SK-N-MC (cell line): ENCODE measurements at places on chromosomes 3 and 15.

DNA sequence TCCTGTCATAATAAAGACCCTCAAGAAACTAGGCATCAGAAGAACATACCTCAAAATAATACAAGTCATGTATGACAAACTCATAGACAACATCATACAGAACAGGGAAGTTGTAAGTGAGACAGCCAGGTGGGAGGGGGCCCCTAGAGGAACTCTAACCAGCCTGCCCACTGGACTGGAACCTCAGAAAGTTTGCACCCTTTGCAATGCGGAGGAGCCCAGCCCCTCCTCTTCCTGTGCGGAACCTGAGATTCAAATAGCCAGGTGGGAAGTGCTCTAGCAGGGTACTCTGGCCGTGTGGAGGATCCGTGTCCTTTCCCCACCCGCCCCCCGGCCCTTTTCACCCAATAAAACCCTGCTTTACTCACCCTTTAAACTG, 387.0 kb upstream of the CBLB start:
- DNase-seq: no peak

DNA sequence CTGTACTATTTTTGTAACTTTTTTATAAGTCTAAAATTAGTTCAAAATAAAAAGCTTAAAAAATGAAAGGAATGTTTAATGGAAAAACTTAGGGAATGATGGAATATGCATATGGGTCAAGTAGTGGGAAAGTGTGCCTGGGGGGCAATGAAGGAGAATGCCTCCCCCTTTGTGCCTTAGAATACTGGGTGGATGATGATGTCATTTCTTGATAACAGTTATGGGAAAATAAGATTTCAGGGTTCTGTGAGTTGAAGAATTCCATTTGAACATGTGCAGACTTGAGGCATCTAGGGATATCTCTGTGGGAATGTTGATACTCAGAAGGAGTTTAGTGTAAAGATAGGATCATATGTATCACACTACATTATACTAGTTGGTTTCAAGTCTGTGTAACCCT, 13.8 kb downstream of the WDR93 start:
- DNase-seq: no peak

DNA sequence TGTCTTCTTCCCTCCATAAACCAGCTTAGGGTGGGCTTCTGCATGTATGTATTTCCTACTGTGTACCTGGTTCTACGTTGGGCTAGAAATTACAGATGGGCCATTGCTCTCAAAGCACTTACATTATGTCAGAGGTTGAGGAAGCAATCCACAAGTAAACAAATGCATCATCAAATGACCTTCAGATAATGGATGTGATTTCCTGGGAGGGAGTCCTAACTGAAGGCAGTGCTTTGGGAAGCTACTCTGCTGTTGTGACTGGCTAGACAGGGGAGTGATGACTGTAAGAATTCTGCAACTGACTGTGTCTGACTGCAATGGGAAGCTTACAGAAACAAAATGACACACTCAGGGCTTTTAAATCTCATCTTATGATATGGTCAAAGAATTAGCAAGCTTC, 71.0 kb upstream of the PRR23E start:
- DNase-seq: no peak

GRCh38 chr3:146732325-146732724, 127.2 kb upstream of the PLSCR5 start:
- DNase-seq: no peak

GRCh38 chr3:127473244-127474024, 117.1 kb downstream of the TPRA1 start:
- no peak for DNase-seq

DNA sequence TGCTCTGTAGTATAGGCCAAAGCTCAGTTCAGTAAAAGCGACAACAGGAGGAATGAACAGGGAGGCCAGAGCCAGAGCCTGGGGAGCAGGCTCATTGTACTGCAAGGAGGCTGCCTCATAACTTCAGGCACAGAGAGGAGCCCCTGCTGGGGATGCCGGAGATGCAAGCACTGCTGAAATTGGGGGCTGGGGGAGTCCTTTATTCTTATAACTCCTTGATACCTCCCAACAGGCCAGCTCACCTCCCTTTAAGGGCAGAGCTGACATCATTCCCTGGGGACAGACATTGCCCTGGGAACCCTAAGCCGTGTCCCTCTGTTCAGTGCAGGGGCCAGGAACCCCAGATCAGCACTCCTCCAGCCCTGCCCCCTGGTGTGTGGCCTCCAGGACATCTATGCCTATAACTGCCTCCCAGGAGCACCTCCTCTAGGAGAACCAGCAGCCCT, 83.8 kb upstream of the MRPS22 start:
- DNase-seq: no peak

DNA sequence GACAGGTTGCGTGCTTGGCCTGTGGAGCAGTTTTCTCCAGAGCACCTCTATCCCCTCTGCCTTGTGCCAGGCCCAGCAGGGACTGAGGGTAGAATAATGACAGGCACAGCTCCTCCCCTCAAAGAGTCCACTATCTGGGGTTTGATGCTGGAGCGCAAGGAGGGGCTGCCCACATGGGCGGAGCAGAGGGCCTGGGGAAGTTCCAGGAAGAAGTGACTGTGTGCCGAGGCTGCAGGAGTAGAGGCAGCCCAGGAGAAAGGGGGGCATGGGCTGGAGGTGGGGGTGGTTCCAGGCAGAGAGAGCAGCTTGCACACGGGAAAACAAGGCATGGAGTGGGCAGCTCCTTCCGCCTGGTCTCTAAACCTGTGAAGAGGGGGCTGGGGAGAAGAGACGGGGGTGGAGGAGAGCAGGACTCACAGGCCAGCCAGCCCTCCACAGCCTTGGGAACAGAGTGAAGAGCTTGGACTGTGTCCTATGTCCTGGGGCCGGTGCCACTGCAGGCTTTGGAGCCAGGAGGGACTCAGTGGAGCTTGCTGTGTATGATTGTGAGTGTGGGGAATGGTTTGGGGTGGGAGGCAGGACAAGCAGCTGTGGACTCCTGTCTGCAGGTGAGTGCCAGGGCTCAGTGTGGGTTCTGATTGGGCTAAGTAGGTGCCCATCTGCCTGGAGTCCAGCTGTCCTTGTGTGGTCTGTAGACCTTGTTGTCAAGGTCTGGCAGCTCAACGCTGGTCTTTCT, 48.1 kb downstream of the APBA2 start:
- no peak for DNase-seq

DNA sequence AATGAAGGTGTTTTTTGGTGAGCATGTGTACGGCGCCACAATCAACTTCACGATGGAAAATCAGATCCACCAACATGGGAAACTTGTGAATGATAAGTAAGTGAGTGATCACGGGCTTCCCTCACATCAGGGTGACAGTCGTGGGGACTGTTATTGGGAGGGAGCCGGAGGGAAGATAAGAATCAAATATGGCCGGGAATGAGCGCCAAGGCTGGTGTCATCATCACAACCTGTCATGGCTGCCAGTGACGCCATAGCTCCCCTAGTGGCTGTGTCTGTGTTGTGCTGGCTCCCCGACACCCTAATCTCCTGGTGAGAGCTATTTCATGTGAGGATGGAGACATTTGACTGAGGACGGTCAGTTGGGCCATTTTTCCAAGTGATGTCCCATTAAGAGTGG, 168.5 kb downstream of the SV2B start:
- DNase-seq: no peak

GRCh38 chr15:52652984-52653383, 26.2 kb downstream of the ATOSA start:
- DNase-seq: no peak

- DNase-seq: no peak
These were observed 59.6 kb upstream of the FRMD4B start for GRCh38 chr3:69445498-69445897.

DNA sequence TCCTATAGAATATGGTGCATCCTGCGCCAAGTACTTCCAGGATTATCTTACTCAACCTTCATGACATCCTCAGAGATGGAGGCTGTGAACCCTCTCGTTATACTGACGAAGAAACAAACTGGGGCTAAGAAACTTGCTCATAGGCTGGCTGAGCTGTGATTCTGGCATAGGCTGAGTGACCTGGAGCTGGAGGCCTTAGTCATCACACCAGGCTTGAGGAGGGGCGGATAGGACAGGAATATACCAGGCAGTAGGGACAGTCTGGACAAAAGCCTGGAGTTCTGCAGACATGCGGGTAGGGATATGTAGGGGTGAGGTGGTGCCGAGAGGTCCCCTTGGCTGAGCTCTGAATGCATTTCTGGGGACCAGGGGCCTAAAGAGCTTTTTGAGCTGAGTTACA, 18.1 kb downstream of the HEMK1 start:
- DNase-seq: no peak

- DNase-seq: peak; percentile 78
These were observed 203.8 kb upstream of the CD96 start for GRCh38 chr3:111338059-111338698.

DNA sequence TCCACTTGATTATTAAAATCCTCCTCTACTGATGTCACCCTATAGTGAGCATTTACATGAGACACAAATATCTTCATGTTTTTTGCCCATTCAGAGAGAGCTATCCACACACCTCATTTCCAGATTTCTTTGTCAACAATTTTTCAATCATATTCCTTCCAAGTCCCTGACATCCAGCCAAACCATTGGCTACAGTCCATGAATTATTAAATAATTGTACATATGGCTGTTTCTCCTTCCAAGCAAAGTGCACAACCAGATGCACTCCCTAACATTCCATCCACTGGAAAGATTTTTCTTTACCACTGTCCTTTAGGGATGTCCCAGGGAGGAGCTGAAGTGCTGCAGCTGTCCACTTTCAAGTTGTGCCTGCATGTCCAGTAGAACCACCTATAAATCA, 328.0 kb upstream of the MDFIC2 start:
- no peak for DNase-seq

DNA sequence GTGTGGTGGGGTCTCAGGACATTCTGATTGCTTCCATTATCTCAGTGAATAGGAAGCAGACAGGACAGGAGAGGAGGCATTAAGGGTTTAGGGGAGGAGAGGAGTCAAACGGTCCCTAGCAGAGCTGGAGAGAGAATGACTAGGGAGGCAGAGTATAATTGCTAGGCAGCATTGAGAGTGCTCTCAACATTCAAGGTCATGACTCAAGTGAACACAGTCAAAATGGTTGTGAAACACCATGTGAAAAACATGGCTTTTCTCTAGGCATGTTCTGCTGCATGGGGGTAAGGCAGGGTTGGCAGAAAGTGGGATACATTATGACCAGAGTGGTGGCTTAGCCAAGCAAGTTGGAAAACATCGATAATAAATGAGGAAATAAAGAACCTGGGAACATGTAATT, 19.5 kb upstream of the HRH1 start:
- DNase-seq: no peak

DNA sequence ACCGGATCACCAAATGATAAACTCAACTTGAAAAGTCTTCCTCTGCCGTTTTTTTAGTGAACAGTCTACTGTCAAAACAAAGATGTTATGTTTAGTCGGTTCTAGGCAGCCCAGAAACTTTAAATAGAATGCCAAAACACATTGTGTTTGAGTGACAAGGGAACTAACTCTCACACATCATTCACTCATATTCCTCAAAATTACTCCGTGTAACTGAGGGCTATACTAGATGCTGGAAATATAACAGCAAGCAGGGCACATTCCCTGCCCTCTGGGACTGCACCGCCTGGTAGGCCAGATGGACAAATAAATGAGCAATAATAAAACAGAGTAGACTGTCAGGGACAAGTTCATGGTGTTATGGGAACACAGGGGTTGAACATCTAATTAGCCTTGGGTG, 251.4 kb downstream of the MAGI1 start:
- no peak for DNase-seq

DNA sequence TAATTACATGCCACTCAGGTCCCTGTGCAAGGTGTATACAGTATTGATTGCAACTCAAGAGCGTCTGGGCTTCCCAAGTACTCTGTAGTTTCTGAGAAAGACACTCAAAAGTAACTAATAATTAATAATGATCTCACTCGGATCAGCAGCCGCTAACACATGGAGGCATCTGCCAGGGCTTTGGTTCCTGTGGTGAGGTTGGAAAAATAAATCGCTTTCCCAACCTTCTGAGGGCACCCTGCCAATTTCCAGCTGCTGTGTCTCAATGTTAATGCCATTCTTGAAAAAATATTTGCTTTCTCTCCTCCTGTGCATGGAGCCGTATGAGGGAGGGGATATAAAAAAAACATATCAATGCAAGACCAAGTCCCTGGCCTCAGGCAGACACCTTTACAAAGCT, 116.5 kb upstream of the SLC2A2 start:
- DNase-seq: peak; percentile 72

DNA sequence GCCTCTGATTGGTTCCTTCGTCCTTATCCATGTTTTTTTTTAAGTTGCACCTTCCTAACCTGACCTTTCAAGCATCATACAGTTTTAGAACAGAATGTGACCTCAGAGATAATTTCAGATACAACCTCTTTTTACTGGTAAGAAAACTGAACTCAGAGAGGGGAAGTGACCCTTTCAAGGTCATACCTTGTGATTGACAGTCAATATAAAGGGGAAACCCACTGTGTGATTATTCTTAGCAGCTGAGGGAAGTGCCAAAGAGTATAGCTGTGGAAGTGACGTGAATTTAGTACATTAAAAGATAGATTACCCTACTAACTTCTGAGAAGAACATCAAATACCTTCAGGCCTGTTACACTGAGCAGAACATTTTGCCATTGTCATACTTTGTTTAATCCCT, 319.4 kb downstream of the NEK10 start:
- DNase-seq: no peak

GRCh38 chr15:67359431-67360079, 105.0 kb downstream of the IQCH start:
- DNase-seq: no peak

GRCh38 chr15:92955706-92956105, 55.6 kb downstream of the CHD2 start:
- no peak for DNase-seq

DNA sequence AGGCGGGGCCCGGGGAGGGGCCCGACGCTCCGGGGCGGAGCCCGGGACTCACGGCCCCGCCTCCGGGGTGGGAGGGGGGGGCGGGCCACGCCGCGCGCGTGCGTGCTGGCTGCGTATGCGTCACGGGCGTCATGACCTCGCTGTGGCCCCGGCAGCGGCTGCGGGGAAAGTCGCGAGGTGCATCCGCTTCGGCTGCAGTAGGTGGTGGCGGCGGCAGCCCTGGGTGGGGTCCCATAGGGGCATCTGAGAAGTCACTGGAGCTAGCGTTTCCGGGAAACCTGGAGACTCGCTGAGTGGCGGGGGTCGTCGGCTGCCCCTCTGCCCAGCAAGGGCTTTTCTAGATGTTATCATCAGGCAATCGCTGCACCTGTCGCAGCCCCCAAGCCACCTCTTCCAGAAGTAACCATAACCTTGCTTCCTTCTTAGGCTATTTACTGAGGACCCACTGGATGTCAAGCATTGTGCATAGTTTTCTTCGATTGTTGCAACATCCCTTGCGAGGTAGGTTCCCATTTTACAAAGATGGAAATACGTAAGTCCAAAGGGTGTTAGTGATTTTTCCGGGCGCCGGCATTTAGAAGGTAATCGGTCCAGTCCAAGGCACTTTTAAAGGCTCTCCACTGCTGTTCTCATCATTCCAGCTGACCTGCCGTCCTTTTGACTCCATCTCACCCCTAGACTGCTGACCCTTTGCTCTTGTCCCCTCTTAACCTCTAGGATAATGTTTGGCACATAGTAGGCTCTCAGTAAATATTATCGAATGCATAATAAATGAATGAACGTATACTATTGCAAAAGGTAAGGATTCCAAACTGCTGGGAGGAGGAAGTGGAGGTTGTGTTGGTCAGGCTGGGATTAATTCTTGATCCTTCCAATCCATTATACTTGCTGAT, at the start of gene GDPGP1:
Gene GDPGP1, plus strand, starts transcription at position 114 of the 893 bp plus-strand sequence. CDS start 6,700 bp downstream, outside the sequence.
- no peak for DNase-seq
